NCI-H1092 treated with DMSO at 0.1 percent for 48 hours (cell line): ENCODE measurements at places on chromosomes 13 and 19.

DNA sequence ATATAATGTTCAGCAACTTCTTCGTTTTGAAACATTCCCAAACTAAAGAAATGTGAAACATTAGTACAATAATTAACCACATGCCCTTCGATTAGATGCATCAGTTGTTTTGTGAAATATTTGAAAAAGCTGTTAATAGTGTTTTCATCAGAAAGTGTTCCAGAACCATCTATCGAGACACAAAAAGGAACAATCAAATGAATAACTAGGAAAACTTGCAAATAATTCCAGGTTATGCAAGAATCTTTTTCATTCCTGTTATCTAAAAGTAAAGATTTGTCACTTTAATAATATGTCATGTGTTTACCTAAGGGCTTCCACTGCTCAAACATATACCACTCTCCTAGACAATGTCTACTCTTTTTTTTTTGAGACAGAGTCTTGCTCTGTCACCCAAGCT lies 904.2 kb upstream of the MIR17HG start:
- no peak for DNase-seq

GRCh38 chr19:18718015-18718526 lies 34.6 kb downstream of the CRTC1 start:
- no peak for DNase-seq

- peak; percentile 54 for DNase-seq
Observed at GRCh38 chr13:30307971-30308290, 580 bp upstream of the KATNAL1 start.

DNA sequence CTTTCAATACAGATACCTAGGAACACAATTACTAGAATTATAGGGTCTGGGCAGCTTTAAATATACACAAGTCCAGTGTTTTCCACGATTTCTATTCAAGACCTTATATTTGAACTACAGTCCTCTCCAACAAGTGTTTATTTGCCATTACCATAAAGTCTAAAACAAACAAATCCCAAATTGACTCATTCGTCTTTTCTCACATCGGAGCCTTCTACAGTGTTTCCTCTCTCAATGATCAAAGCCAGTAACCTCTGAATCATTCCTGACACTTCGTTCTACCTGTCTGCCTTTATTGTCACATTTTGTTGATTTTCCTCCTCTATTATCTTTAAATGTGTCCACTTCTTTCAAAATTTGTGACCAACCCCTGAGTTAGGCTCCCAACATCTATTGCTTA lies 1356.5 kb upstream of the SLC10A2 start:
- no peak for DNase-seq

DNA sequence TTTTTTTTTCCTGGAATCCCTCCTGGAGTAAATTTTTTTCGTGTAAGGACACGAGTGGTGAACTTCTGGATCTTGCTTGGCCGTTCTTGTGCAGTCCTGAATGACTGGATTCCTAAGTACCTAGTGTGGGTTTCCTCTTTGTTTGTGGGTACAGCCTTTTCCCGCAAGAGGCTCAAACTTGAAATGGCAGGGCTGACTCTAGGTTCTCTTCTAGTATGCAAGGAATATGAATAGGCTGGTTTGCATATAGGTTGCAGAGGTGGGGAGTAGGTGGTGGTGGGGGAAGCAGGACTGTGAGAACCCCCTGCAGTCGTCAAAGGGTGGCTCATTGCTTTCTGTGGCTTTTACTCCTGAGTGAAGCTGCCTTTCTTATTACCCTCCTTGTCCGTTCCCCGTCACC lies 13.6 kb downstream of the UBAC2 start:
- DNase-seq, result no peak

- DNase-seq, result peak; percentile 72
Observed at GRCh38 chr19:40613690-40614621, 12.8 kb downstream of the LTBP4 start.

DNA sequence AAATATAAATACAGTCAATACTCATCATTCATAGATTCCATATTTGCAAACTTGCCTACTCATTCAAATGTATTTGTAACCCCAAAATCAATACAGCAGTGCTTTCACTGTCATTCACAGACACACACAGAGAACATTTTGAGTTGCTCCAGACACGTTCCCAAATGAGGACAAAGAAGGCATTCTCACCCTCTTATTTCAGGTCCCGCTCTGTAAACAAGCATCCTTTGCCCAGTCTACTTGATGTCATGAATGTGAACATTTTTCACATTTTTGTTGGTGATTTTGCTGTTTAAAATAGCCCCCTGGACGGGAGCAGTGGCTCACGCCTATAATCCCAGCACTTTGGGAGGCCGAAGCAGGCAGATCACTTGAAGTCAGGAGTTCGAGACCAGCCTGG lies 15.5 kb downstream of the C19orf47 start:
- DNase-seq, result no peak

DNA sequence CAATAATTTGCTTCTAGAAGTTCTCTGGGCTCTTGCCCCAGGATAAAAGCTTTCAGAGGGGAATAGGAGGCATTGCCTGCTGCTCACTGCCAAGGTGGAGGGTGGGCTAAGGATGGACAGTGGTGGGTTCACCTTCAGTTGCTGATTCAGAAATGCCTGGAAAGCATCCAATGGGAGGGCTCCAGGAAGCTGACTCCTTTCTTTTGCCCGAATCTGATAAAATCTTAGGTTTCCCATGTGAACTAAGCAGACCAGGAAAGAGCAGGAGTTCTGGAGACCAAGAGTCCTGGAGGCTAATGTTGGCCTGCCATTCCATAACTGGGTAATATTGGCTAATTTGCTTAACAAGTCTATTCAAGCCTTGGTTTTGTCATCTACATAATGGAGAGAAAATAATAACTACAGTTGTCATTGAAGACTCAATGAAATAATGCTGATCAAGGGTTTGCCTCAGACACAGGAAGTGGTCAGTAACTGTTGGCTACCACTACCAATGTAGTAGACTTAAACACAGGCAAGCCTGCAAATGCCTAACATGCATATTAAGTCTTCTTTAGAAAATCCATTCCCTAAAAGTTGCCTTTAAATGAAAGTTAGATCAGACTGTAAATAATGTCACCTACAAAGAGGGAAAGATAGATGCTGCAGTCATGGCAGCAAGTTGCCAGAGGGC lies 528.4 kb upstream of the NBEA start:
- DNase-seq, result no peak

GRCh38 chr13:46526100-46526735 lies 26.8 kb upstream of the LRCH1 start:
- DNase-seq, result no peak

DNA sequence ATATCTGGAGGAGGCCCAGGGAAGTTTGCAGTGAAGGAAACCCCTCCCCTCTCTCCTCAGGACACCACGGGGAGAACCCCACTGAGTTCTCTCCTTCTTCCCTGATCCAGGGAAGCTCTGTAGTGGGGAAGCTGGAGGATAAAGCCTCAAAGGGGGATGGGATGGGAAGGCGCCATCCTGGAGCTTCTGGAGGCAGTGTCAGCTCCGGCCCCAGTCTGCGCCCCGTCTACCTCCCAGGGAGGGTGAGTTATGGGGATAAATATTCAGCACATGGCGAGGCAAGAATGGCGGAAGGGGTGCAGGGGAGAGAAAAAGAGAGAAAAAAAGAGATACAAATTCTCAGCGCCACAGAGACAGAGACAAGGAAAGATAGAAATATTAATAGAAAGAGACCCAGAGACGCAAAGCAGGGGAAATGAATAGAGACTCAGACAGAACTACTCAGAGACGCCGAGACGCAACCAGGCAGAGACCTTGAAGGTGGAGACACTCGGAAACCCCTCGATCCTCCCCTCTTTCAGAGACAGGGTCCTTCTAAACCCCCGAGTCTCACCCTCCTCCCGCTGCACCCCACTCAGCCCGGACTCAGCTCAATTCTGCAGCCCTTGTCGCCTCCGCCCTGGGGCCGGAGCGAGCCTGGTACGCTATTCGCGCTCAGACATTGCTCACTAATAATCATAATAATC lies 23.6 kb downstream of the OLFM2 start:
- no peak for DNase-seq

GRCh38 chr13:43797869-43798268 lies 11.1 kb upstream of the ENOX1 start:
- DNase-seq, result no peak

- DNase-seq, result no peak
Observed at GRCh38 chr19:35030257-35031071, at the start of gene SCN1B. Gene SCN1B (plus strand): TSS chr19:35030470. CDS start chr19:35030821, 351 bp downstream.

GRCh38 chr13:86741762-86742285 lies 929.3 kb upstream of the SLITRK5 start:
- DNase-seq, result no peak

DNA sequence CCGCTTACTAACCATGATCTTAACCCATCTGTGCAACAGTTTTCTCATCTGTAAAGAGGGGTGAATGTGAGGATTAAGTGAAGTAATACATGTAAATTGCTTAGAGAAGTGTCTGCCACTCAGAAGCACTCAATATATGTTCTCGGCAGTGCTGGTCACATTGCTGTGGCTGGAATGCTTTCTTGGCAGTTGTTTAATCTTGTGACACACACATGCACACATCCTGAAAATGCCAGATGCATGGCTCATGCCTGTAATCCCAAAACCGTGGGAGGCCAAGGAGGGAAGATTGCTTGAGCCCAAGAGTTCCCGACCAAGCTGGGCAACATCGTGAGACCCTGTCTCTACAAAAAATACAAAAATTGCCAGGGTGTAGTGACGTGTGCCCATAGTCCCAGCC lies 4.9 kb upstream of the DMKN start:
- no peak for DNase-seq

GRCh38 chr19:1860042-1860775 lies 3.2 kb downstream of the KLF16 start:
- DNase-seq, result no peak

- no peak for DNase-seq
Observed at GRCh38 chr13:30373727-30374126, 48.6 kb upstream of the UBE2L5 start.

- no peak for DNase-seq
Observed at GRCh38 chr19:51097166-51097738, 11.0 kb downstream of the CTU1 start.

DNA sequence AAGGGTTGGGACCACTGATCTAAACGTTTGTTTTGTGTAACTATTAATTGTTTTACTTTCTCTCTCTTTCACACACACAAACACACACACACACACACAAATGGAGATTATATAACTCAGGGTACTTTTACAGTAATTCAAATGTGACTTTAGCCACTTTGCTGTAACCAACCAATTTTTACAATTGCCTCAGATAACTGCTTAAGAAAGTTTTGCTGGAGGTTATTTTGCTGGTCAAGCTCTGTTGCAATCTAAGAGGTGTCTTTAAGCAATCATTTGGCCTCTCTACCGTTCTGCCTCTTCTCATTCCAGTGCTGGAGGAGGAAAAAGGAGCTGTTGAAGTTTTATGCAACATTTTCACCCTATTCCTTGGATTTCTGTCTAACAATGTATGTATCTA lies 63.0 kb downstream of the TBC1D4 start:
- no peak for DNase-seq

- DNase-seq, result no peak
Observed at GRCh38 chr13:55341891-55342290, 1798.8 kb upstream of the PRR20A start.

GRCh38 chr19:40228863-40229262 lies 2.4 kb upstream of the CCNP start:
- no peak for DNase-seq

GRCh38 chr19:11563532-11563931 lies 4.5 kb upstream of the ELOF1 start:
- DNase-seq, result no peak

- DNase-seq, result no peak
Observed at GRCh38 chr19:29247051-29247450, 34.1 kb upstream of the UQCRFS1 start.

DNA sequence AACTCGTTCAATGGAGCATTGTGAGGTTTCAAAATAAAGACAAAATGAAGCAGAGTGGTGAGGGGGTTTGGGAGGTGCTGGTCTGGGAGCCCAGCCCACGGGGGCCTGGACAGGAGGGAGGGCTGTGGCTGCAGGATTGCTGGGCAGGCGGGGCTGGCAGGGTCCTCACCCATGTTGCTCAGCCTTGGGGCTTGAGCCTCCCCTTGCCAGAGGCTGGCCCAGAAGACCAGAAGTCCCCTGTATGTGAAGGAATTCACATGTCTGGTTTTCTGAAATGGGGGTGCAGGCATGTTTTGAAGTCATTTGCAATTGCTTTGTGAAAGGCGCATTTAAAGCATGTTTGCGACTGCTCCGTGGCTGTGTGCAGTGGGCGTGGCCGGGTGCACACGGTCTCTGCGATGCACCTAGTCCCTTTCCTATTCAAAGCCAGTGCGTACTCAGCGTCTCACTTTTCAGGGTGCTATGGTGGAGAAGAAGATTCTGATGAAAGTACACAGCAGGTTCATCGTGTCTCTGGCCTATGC lies 2.3 kb downstream of the GRK1 start:
- DNase-seq, result no peak

DNA sequence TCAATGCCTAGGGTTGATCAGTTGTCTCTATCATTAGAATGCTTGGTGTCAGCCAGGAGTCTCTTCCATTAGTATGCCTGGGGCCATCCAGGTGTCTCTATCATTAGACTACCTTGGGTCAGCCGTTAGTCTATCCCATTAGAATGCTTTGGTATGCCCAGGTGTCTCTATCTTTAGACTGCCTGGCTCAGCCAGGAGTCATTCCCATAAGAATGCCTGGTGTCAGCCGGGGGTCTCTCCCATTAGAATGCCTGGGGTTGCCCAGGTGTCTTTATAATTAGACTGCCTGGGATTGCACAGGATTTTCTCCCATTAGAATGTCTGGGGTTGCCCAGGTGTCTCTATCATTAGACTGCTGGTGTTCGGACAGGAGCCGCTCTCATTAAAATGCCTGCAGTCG lies 1442.9 kb downstream of the UQCRFS1 start:
- DNase-seq, result no peak

- DNase-seq, result no peak
Observed at GRCh38 chr19:18490728-18491127, 31.1 kb downstream of the ELL start.

- no peak for DNase-seq
Observed at GRCh38 chr13:109162248-109163036, 533.0 kb downstream of the MYO16 start.

- no peak for DNase-seq
Observed at GRCh38 chr19:47197141-47197540, 33.9 kb downstream of the BBC3 start.

DNA sequence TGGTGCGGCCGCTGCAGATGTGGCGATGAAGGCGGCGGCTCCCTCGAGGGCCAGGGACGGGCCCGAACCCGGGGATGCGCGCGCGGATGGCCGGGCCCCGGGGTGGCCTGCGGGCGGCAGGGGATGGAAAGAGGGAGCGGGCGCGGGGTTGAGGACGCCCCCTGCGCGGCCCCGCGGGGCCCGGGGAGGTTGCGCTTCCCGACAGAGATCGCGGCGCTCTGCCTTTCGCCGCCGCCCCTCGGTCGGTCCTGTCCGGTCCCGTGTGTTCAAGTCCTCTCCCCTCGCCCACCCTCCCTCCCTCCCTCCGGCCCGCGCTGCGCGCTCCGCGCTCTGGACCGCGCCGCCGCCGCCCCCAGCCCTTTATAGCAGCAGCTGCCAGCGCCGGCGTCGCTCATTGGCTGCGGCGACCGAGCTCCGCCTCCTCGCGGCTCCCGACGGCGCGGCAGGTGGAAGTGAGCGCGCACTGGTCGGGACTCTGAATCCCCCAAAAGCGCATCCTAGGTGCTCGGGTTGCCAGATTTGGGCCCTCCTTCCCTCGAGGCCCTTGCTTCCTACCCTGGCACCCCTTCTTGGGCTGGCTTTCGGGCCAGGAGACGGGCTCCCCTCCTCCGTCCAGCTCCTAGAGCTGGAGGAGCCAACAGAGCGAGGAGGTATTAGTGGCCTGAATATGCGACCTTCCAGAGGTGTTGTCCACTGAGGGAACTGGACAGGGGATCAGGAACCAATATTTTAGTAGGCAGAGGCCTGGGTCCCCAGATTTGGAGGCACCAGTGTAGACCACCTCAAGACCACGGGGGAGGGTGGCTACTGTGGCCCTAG lies at the start of gene ELAVL3:
ELAVL3 (minus strand) TSS at position 332 of the 819 bp plus-strand sequence. CDS start 438 bp downstream, outside the sequence.
- peak; percentile 71 for DNase-seq
